ENCODE measurements at places on chromosomes 7 and 10.
A peak's percentile ranks its signal among the peaks of the same experiment; 100 is the strongest.

DNA sequence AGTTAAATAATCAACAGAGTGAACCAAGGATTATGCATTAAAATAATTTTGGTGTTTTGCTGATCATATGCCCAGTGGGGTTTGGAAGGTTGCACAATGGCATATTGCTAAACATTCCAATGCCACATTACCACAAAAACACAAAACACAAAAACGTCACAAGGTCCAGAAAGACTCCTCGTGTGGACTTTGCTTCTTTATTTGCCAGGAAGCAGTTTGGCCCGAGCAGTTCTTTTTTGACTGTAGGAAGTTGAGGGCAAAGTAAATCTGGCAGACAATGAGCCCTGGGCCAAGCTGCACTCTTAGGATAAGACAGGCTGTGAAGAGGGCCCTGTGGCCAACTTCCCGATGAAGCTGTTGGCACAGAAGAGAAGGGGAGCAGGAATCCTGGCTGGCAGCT, 39.2 kb upstream of the SLC35B4 start:
- peak; percentile 38 for DNase-seq

DNA sequence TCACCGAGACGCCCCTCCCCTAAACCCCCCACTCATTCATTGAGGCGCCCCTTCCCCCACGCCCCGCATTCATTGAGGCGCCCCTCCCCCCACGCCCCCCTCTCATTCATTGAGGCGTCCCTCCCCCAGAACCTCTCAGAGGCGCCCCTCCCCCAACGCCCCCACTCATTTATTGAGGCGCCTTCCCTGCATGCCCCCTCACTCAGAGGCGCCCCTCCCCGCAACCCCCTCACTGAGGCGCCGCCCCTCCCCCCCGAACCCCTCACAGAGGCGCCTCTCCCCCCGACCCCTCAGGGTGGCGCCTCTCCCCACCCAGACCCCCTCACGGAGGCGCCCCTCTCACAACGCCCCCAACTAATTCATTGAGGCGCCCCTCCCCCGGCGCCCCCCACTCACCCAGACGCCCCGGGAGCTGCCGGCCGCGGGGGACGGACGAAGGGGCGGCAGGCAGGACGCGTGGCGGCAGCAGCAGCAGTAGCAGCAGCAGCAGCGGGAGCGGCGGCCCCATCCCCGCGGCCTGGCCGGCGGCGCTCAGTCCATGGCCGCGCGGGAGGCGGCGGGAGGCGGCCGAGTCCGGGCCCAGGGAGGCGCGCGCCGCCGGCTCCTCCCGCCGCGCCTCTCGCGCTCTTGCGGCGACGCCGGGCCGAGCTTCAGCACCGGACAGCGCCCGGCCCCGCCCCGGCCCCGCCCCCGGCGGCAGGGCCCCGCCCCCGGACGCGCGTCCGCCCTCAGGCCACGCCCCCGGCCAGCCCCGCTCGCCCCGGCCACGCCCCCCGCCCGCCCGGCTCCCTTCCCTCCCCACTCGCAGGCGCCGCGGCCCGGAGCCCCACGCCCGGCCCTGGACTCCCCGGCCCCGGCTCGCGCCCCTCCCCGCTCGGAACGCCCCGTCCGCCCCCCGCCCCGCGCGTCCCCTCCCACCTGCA, at the start of gene PTPRN2:
TSS of gene PTPRN2 (minus strand) at position 662 of the 923 bp plus-strand sequence.
- peak; percentile 97 for DNase-seq

GRCh38 chr7:157949711-157950110, 612.9 kb downstream of the DNAJB6 start:
- DNase-seq, result no peak

GRCh38 chr10:78358982-78359381, 325.3 kb downstream of the RPS24 start:
- DNase-seq, result no peak

GRCh38 chr7:100119072-100119969, at the start of the genes CNPY4 and TAF6:
Gene CNPY4, plus strand, starts transcription at chr7:100119634. Its CDS starts 111 bp downstream, at chr7:100119745.
Gene TAF6, minus strand, starts transcription at chr7:100119358. Its CDS starts 5,149 bp downstream, at chr7:100114209.
- DNase-seq, result peak; percentile 98

- DNase-seq, result no peak
These were observed 492.5 kb upstream of the AKR1E2 start for GRCh38 chr10:4333459-4333894.

DNA sequence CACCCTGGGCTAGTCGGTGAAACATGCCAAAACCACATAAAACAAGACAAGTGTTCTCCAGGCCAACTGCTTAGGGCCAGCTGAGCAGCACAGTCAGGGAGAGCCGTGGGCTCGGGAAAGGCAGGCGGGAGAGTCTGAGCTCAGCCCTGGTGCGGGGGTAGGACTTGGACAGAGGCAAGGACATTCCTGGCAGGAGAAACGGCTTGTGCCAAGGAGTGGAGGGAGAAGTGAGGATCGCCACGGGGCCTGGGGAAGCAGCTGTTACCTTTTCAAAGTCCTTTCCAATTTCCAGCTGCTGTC, 4.2 kb downstream of the ELN start:
- peak; percentile 54 for DNase-seq

GRCh38 chr10:111836064-111836463, 347.5 kb downstream of the GPAM start:
- no peak for DNase-seq
